Inflammatory macrophage treated with lipopolysaccharide for 1 hour (primary cell): ENCODE measurements at places on chromosomes 11 and 22.

GRCh38 chr11:1389932-1390568 is at the start of gene BRSK2:
TSS of gene BRSK2 (plus strand) at chr11:1389934. CDS start at chr11:1390285, 351 bp downstream.
- no peak for DNase-seq

DNA sequence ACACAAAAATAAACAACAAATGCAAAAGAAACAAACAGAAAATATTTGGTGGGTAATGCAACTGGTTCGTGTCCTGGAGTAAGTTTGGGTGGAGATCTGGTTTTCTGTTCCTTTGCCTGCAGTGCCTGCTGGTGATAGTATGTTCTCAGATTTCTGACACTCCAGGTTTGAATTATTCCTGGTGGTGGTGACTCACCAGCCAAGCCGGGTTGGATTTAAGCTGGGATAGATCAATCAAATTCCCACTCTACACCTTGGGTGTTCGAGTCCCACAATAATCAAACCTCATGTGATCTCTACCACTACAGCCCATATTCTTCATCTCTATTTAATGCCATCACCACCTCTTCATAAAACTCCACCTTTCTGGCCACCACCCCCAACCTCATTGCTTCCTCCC is 421.8 kb downstream of the NTM start:
- DNase-seq = no peak

DNA sequence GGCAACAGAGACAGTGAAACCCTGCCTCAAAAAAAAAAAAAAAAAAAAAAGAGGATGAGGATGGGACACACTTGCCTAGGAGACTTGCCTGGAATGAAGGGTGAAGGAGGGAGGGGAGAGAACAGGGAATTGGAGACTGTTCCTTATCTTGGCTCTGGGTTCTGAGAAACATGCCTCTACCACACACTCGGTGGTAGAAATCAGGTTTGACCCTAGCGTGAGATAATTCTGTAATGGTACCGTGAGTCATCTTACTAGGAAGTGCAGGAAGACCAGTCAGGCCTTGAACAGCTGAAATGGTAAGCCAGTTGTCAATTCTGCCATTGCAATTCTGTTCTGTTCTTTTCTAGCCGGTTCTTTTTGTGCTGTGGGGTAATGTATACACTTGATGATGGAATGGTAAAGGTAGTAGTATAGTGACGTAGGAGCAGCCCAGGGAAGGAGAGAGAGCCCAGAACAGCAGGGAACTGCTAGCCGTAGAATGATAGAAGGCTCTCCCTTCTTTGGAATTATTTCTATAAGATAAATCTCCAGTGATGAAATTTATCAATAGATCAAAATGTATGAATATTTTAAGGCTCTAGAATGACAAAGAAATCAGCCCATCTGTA is 3.9 kb upstream of the AMBRA1 start:
- DNase-seq = no peak

DNA sequence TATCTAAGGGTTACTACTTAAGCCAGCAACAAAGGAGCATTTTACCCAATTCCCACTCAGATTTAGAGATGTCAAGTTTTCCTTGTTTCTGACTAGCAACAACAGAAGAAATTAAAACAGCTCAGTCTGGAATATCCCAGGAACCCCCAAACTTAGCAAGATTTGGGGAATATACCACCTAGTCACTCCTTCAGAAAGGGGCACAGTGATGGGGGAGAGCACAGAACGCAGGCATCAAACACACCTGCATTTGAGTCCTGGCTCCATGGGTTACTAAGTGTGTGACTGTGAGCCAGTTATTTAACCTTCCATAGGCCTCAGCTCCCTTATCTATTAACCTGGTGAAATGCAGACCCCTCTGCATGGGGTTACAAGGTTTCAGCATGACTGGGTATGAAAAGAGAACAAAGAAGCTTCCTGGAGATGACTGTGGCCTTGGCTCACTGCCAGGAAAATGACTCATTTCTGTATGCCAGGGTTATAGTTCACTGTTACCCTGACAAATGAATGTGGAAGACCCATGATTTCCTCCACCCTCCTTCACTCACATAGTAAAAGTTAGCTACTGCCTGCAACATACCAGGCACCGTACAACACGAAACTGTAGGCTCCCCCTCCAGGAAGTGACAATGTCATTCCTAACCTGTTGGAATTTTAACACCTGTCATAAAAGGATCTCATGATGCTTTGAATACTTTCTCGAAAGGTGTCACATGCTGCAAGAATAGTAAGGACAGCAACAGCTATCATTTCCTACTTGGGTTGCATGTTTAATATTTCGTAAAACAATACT is 79.6 kb downstream of the ME3 start:
- peak; percentile 85 for DNase-seq

DNA sequence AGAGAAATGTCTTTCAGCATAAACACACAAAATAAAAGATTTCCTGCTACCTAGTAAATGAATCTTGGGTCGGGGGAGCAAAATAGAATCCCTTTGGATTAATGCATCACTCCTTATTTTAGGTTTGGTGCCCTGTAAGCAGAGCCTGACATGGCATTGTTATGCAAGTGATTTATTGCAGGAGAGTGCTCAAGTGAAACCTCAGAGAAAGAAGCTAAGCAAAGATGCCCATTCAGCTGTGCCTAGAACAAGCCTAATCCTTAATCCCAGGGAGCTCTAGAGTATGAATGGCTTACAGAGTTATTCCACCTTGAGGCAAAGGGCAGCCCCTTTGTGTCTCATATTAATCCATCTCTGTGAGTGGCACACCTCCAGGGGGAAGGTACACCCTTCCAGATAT is 21.1 kb downstream of the C11orf87 start:
- no peak for DNase-seq

DNA sequence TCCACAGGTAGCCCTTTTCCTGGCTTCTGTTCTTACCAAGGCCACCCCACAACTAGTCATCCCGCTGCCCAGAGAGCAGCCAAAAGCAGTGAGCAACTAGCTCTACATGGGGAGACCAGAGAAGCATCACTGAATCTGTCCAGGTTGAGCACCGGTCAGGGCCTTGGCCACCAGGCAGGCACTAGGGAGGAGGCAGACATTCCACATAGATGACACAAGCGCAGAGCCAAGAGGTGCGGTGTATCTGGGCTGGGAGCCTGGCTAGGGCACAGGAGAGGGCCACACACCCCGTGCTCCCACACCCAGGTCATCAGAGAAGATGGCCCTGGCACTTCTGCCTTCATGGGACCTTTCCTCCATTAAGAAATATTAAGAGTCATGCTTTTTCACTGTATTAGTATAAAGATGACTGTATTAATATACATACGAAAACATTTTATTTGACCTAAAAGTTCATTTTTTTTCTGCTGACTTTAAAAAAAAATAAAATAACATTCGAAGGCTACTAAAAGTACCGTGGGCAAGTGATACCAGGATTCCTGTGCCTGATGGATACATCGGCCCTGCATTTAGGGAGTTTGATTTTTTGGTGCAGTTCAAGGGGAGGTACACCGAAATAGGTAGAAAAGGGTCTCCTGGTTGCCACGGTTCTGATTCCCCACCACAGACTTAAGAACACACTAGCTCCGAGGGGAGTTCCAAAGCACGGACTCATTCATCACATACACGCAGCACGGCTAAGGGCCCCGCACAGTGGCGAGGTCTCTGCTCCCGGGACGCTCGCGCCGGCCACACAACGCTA is 1.2 kb downstream of the DGCR2 start:
- DNase-seq = no peak

GRCh38 chr11:44774108-44774507 is 47.3 kb downstream of the TSPAN18 start:
- no peak for DNase-seq

DNA sequence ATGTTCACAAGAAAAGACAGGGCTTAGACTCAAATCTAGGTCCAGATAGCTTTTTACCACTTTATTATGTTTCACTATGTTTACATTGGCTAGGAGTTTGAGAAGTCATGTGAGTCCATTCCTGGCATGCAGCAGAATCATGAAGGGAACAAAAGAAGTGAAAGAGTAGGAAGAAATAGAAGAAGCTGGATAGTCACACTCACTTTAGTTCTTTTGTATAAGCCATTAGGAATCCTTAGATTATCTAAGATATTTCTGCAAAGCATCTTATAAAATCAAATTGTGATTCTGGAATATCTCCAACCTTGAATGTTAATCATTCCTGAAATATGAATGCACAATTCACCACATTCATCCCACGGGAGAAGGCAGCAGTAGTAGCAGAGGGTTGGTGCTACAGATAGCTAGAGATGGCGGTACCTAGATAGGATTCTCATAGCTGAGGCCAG is 31.9 kb downstream of the MAML2 start:
- DNase-seq = no peak

DNA sequence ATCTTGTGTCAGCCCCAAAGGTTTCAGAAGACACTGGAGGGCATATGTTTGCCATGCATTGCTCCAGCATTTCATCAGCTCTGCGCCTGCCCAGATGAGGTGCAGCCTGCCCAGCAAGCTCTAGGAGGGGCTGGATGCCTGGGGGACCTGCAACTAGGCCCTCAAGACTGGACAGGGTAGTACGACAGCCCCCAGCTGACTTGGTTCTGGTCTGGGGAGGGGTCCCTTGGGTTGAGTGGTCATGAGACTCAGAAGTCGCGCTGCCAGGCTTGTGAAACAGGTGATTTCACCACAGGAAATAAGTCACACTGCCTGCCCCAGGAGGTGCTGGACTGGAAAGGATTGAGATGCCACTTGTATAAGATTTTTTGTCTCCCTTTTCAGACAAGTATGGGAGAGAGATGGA is 23.4 kb downstream of the TPBGL start:
- no peak for DNase-seq

DNA sequence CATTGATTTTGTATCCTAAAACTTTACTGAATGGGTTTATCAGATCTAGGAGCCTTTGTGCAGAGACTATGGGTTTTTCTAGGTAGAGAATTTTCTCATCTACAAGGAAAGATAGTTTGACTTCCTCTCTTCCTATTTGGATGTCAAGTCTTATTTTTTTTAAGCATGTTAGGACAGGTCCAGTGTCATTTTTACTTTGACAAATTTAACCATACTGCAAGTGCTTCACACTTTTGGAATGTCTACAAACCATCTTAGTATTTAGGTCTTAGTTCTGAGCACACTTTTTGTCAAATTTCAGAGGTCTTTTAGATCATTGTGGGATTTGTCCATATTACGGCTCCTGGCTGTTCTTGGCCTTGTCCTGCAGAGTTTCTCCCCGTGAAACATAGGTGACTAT is 715.2 kb upstream of the RAG2 start:
- DNase-seq = no peak

GRCh38 chr11:76682684-76683083 is 12.1 kb upstream of the LRRC32 start:
- no peak for DNase-seq

DNA sequence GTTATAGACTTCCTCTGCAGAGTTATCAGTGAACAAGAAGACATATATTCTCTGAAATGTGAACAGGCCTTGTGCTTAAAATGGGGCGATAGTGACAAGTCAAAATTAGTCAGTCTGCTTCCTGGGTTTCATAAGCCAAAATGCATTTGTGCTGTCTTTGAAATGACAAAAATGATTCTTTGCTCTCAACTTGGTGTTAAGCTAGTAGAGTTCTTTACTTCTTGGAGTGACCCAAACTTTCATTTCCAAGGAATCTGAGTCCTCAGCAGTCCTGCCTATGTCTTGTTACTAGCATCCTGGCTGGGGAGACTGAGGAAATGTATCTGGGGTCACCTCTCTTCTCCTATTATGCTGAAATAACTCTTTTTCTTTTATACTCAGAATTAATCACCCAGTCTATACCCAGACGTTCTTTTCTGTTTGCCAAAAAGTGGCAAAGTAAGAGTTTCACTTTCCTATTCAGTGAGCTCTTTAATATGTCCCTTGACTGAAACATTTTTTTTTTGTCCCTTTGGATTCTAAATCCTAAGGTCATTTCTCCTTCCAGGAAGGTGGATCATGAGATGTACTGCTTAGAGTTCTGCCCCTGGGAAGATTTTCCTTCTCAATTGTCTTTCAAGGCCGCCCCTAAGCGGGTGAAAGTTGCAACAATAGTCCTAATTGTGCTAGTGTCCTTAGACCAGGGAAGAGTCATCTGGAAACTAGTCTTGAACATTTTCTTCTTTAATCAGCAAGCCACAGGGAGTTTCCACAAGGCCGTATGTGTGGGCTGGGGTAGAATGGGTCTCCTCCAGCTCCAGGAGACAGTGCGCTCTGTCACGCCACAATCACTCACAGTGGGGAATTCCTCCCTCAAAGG is 53.0 kb upstream of the RDX start:
- DNase-seq = peak; percentile 93

GRCh38 chr22:38213319-38213989 is 11.7 kb downstream of the MAFF start:
- peak; percentile 89 for DNase-seq

- DNase-seq = no peak
Measured at GRCh38 chr11:28674433-28675103, 566.4 kb downstream of the METTL15 start.

DNA sequence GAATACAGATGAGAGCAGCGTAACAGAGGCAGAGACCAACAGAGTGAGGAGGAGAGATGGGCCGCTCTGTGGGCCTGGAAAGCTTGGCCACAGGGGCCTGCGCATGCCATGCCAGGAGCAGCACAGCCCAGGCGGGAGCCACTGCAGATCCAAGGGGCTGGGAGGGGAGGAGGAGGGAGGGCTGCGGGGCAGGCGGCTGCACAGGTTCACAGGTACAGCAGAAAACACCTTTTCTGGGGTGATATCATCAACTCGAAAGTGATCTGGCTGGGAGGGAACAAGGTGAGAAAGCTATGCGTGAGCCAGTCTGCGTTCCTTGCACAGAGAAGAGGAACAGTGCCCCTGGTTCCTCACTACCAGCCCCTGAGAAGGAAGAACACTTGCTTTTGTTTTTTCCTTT is 14.8 kb downstream of the VPS37C start:
- no peak for DNase-seq

DNA sequence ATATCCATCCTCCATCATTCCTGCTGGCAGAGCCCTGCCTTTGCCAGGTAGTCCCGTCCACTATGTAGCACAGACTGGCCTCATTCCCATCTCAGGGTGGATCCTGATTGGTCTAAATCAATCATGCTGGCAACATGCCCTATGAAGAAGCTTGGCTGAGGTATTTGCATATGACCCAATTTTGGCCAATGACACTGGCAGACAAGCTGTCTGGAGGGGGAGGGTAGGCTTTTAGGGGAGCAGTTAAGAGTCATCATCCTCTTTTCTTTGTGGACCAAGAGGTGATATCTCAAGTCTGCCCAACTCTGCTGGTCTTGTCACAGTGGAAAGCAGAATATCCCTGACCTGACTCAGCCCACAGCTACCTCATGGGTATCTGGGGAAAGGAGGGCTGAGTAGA is 5.1 kb downstream of the CCDC89 start:
- DNase-seq = no peak

- no peak for DNase-seq
Measured at GRCh38 chr11:87405843-87406242, 368.1 kb downstream of the TMEM135 start.

GRCh38 chr22:43821606-43822425 is 9.7 kb upstream of the EFCAB6 start:
- DNase-seq = no peak

DNA sequence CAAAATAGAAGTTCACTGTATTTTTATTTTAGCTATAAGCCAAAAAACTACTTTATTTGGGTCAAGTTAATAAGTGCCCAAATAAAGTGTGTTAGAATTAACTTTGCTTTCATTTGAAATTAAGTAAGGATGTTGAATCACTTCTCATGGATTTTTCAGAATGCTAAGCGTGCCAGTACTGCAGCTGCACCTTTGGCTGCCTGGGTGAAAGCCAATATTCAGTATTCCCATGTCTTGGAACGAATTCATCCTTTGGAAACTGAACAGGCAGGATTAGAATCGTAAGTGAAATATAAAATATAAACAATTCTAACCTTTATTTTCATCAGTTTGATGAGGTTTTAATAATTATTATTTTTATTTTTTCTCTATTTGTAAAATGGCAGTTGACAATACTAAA is 113.6 kb downstream of the DYNC2H1 start:
- no peak for DNase-seq

- no peak for DNase-seq
Measured at GRCh38 chr11:115525531-115526006, 21.4 kb upstream of the CADM1 start.
